ENCODE measurements at places on chromosomes 5 and 9. TPM values are rescaled to one million over a fixed set of nuclear protein-coding genes. Genes with fewer than 3 reads are reported as not detected.

The NPM1 gene
- 3,357 TPM for total RNA-seq

The ANKRD34B gene
- total RNA-seq, result 0.17 TPM

The CCL21 gene
- total RNA-seq, result not detected

The UCK1 gene
- total RNA-seq, result 19.5 TPM

The TMEM232 gene
- 0.20 TPM for total RNA-seq

The RMI1 gene
- total RNA-seq, result 12.8 TPM

The SPATA9 gene
- total RNA-seq, result not detected

The SARDH gene
- 0.15 TPM for total RNA-seq

The MARCOL gene
- not detected for total RNA-seq

The GPR150 gene
- total RNA-seq, result 0.16 TPM

The ABHD17B gene
- 15.3 TPM for total RNA-seq

The NR5A1 gene
- 0.09 TPM for total RNA-seq

The NR6A1 gene
- 1.8 TPM for total RNA-seq

The FOXD1 gene
- 12.8 TPM for total RNA-seq

The ZNF454 gene
- not detected for total RNA-seq

The LAMC3 gene
- total RNA-seq, result 2.0 TPM

The IGFBPL1 gene
- 2.3 TPM for total RNA-seq

The MRPS27 gene
- total RNA-seq, result 56.4 TPM

The PIP5KL1 gene
- total RNA-seq, result 1.6 TPM

The ADAMTS19 gene
- total RNA-seq, result not detected

The TGFBI gene
- 1,578 TPM for total RNA-seq

The PCDHA9 gene
- not detected for total RNA-seq

The PPP2R2B gene
- total RNA-seq, result 0.08 TPM

The SLCO4C1 gene
- total RNA-seq, result not detected

The HAVCR1 gene
- 50.1 TPM for total RNA-seq

The C9orf152 gene
- 0.16 TPM for total RNA-seq

The NDFIP1 gene
- 46.6 TPM for total RNA-seq

The CCDC171 gene
- 0.53 TPM for total RNA-seq

The LCN9 gene
- total RNA-seq, result 0.16 TPM

The TMC1 gene
- total RNA-seq, result 0.03 TPM

The MEF2C gene
- total RNA-seq, result 0.02 TPM

The SLC6A3 gene
- total RNA-seq, result 0.97 TPM

The ZCCHC9 gene
- 32.2 TPM for total RNA-seq

The RELL2 gene
- total RNA-seq, result 5.0 TPM

Data from A549 treated with Hydrocortisone at 1 μM for 4 hours (cell line).